ENCODE measurements at places on chromosomes 6 and 20. TPM values are rescaled to one million over a fixed set of nuclear protein-coding genes. Genes with fewer than 3 reads are reported as not detected.

DNA sequence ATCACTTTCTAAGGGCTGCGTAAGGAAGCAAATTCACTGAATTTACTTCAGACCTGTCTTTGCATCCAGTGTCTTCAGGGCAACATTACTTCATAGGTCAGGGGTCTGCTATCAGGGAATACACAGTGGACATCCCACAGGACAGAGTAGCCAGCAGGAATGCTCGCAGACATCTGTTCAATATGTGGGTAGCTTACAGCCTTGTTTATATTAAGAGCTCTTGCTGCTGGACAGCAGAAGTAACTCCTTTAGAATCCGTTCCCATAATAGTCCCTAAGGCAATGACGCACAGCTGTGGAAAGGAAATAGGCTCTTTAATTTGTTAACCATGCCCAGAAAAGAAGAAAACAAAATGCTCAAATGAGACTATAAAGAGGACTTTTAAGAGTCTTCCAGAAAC, 198.7 kb downstream of the MOXD1 start:
- DNase-seq: no peak

LGSN gene
- total RNA-seq: not detected

DNA sequence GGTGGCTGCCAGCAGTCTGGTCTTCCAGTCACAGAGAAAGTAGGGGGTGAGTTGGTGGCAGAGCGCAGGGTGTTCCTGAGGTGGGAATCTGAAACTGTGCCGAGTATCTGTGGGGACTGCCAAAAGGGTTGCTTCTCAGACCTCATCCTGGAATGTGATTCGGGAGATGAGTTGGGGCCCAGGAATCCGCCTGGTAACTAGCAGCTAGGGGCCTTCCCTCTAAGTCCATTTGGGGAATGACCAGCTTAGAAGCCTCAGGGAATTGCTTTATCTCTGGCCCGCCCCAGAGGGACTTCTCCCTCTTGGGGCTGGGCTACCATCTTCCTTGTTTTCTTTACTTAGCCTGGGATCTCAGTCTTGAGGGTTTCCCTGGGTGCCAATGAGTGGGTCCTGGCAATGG, 49.6 kb downstream of the MOCS1 start:
- DNase-seq: no peak

- no peak for DNase-seq
These were observed 38.0 kb downstream of the TMEM170B start for GRCh38 chr6:11575408-11576033.

DNA sequence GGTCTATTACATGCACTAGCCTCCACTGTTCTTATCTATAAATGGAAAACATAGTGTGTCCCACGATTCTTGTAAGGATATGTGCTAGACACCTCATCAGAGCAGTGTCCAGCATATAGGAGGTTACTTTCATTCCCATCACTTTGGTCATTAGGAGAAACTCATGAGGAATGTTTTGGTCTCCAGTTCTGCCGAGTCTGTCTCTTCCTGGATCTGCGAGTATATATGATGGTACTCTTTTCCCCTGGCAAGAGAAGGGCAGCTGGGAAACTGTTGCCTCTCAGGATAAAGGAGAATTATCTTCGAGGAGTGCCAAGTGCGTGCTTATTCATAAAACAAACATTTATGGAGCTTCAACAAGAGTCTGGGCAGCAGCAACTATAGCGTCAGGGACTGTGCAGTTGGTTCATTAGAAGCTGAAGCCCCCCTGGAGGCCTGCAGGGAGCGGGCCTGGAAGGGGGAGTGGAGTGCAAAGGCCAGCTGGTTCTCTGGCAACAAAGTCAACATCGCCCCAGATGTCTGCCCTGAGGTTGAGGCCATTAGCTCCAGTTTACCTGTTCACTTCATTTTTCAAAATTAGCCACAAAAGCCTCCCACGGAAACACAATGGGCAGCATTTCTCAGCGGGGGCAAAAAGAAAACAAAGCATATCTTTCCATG, 811.9 kb downstream of the MAFB start:
- no peak for DNase-seq

PRDM1 gene
- total RNA-seq: 0.87 TPM

WFDC2 gene
- 0.95 TPM for total RNA-seq

HAO1 gene
- total RNA-seq: not detected

GRCh38 chr20:47224300-47224791, 132.2 kb downstream of the ZMYND8 start:
- DNase-seq: no peak

GRCh38 chr6:96157018-96157565, 141.3 kb downstream of the FUT9 start:
- DNase-seq: no peak

CCDC170 gene
- 0.38 TPM for total RNA-seq

DNA sequence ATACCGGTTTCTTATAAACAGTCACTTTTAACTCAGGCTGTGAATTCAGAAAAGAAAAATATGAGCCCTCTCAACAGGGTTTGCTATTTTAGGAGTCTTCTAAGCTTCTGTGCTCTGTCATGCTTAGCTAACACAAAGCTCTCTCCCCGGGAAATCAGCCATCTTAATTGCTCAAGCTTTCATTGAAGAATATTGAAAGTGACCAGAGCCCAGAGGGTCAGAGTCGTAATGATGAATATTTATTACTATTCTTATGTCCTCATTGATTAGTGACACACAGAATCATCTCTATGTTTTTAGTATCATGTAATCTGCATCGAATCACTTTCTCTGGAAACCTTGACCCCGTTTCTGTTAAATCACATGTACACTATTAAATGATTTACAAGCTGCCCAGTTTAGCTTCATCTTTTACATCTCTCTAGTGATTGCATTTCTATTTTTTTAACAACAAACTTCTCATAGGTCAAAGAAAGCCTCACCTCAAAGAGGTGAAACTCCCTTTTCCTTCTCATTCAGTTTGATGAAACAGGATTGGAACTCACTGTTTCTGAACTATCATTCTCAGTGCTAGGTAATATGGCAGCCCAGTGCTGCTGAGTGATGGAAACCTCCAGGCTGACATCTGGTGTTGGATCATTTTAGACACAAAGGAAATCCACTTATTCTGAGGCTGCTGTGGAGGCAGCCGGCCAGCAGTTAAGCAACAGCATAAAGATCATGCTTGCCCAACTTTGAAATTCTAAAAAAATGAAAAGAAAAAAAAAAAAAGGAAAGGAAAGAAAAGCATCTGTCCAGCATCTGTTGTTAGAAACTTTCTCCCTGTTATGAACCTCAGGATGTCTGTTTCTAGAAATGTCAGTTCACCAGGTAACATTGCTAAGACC, 96.3 kb downstream of the RFPL4B start:
- peak; percentile 83 for DNase-seq

GRCh38 chr6:28907394-28907793, 16.4 kb downstream of the TRIM27 start:
- DNase-seq: no peak

DNA sequence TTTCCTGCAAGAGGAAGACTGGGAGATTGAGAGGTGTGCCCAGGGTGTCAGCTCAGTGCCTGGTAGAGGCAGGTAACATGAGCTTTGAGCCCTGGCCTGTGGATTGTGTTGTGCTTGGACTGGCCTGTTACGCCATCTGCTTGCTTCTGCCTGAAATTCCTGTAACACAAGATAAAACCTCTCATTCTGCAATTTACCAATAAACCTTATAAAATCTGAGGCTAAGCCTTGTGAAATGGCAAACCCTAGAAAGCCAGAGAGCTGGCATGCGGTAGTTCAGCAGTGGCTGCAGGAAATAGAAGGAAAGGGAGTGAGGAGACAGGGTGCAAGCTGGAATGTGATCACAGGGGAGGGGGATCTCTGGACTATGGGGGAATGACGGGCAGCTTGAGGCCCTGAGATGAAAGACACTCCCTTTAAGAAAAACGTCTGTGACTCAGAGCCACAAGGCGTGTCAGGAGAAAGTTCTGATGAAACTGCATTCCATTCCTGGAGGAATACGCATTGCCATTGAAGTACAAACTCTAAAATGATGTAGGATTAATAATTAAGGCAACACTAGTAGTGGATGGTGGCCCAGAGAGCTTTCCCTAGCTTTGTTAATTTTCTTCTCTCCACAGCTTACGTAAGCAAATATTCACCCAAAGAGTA, 26.3 kb upstream of the TFAP2A start:
- DNase-seq: no peak

GRCh38 chr20:23203951-23204730, 118.0 kb upstream of the CD93 start:
- DNase-seq: no peak

GRCh38 chr20:4444404-4444803, 277.3 kb upstream of the PRND start:
- DNase-seq: no peak

HLA-DRB1 gene
- total RNA-seq: 32.4 TPM

DNA sequence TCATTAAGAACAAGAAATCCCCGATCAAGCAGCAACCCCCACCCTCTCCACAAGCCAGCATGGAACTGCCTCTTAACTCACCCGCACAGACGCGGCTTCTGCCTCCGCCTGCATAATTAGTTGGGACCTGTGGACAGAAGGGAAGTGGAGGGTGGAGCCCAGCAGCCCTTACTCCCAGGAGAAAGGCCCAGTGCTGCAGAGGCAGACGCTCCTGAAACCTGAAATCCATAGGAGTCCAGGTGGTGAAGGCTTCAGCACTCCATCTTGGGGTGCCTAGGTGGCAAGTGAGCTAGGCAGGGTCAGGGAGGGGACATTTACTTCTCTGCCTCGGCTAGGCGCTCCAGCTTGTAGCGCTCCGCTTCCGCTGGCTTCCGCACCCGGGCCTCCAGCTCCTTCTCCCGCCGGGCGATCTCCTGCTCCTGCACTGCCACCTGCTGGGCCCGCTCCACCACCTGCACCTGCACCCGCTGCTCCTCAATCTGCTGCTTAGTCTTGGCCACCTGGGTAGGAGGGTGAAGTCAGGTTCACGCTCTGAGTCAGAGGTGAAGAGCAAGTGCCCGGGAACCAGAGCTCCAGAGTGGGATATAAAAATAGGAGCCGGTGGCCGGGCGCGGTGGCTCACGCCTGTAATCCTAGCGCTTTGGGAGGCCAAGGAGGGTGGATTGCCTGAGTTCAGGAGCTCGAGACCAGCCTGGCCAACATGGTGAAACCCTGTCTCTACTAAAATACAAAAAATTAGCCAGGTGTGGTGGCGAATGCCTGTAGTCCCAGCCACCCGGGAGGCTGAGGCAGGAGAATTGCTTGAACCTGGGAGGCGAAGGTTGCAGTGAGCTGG, 10.7 kb downstream of the TUBB start:
- DNase-seq: peak; percentile 80

DNA sequence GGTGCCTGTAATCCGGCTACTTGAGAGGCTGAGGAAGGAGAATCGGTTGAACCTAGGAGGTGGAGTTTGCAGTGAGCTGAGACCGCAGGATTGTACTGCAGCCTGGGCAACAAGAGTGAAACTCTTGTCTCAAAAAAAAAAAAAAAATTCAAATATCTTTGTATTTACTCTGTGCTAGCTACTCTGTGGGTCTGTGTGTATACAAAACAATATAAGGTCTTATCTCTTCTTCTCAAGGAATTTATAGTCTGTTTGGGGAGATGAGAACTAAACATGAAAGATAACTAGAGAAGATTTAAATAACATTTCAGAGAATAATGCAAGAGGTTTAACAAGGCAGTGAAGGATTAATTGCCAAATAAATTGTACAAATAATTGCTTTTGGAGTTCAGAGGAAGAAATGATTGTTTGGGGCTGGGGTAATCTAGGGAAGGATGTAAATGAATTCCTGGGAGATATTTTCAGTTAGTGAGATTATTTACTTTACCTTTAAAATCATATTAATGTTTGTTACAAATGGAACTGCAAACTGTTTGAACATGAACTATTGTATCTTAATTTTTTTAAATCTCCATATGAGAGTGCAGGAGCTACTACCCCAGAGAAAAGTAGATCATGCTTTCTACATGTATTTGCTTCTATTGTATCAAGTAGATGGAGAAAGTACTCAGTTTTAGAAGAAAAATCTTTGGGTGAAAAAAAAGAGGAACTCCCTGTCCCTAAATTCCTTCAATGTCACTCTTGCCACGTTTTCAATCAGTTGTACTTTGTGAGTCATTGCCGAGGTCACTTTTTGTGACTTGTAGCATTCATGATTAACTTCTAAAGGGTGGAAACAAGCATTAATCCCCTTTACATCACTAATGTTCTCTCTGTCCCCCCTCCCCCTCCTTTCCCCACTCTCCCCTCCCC, 39.0 kb downstream of the NCOA3 start:
- DNase-seq: no peak

DNA sequence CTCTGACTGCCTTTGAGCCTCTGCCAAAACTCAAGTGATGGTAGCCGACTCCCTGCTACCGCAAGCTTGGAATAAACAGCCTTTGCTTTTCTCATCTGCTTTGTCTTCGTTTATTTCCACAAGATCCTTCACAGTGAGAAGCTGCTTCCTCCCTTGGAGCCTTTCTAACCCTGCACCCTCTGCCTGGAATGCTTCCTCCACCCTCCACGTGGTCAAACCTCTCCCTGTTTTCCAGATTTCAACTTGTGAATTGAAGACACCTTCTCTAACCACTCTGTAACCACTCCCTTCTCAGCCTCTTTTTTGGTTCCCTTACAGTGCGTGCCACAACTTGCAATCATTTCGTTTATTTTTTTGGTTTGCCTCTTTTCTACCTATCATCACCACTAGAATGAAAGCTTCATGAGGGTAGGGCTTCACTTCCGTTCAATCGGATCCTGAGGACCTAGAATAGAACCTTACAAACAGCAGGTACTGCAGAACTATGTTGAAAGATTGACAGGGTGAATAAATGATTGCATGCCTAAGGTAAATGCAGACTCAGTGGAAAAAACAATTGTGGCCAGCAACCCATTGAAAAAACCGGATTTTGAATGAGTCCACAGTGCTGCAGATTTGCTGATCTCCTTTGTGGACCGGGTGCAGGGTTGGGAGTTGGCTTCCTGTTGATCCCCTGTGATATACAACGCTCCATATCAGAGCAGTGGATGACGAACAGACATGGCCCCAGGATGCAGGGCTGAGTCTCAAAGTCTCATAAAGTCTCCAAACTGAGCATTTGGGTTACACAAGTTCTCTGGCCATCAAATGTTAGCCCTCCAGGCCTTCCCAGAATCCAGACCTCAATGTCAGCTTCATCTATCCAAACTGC, 51.0 kb upstream of the HIVEP1 start:
- no peak for DNase-seq

GRCh38 chr6:143333749-143334520, 116.6 kb downstream of the ADAT2 start:
- DNase-seq: no peak

DNA sequence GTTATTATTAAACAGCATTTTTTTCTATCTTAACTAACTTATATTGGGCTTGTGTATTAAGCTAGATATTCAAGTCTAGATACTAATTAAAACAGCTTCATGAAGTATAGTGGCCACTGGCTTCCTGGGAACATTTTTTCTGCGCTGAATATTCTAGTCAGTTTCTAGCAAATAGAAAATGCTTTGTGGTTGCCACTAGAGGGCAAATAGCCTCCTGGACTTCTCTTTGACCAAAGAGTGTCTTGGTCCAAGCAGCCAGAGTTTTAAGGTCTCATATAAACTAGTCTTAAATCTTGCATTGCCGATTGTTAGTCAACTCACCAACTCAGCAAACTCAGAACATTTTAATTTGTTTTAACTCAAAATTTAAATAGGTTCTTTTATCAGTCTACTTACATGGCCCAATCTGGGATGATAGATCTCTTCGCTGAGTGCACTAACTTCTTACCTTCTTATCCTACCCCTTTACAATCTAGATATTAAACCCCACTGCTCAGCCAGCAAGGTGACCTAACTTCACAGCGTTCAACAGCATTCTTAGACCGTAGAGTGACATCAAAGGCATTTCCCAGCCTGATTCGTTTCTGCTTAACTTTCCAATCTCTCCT, 24.6 kb upstream of the ID4 start:
- DNase-seq: no peak
